Right renal cortex interstitium (tissue), 3 donors: ENCODE measurements at places on chromosomes 7 and 10. TPM values are rescaled to one million over a fixed set of nuclear protein-coding genes. Genes with fewer than 3 reads are reported as not detected.

- DNase-seq: no peak
Measured at GRCh38 chr7:151851782-151852181, 25.1 kb downstream of the PRKAG2 start.

GRCh38 chr7:67771846-67772605 lies 775.4 kb downstream of the TYW1 start:
- no peak for DNase-seq

- peak; percentile 23 for DNase-seq
Measured at GRCh38 chr7:50502001-50502684, 52.0 kb upstream of the FIGNL1 start.

DNA sequence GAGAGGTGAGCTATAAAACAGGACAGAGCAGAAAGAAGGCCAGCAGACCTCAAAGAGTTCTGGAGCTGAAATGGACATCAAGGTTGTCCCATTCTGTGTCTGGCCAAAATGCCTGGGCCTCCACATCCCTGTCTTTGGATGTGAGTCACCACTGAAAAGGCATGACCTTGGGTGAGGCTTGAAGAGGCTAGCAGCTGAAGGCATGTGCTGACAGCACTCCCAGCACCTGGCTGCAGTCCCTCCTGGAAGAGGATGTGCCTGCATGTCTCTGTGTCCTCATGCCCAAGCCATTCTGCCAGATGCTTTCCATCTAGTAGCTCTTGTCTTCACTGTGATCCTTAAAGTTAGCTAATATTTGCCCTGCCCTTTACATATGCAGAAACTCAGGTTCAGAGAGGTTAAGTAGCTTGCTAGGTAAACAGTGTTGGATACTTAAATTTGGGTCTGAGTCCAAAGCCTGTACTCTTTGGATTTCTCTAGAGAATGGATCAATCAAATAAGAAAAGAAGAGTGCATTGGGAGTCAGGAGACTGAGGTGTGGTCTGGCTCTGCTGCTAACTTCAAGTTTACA lies 35.8 kb downstream of the HECW1 start:
- no peak for DNase-seq

DNA sequence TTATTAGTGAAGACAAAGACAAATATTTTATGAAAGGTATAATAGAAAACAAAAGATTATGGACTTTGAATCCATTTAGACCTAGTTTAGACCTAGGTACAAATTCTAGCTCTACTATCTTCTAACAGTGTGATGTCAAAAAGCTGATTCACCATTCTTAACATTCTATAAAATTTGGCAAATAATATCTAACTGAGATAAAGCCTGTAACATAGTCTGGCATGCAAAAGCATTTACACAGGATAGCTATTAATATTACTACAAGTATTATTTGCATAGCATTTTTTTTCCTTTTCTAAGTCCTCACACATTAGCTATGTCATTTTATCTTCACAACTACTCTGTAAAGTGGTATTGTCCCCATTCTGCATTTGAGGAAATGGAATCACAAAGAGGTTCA lies 179.6 kb upstream of the LRRTM3 start:
- DNase-seq: no peak

GRCh38 chr10:4296161-4296560 lies 511.2 kb upstream of the KLF6 start:
- DNase-seq: no peak

Gene WIPF3
- polyA plus RNA-seq: 5.7 TPM

DNA sequence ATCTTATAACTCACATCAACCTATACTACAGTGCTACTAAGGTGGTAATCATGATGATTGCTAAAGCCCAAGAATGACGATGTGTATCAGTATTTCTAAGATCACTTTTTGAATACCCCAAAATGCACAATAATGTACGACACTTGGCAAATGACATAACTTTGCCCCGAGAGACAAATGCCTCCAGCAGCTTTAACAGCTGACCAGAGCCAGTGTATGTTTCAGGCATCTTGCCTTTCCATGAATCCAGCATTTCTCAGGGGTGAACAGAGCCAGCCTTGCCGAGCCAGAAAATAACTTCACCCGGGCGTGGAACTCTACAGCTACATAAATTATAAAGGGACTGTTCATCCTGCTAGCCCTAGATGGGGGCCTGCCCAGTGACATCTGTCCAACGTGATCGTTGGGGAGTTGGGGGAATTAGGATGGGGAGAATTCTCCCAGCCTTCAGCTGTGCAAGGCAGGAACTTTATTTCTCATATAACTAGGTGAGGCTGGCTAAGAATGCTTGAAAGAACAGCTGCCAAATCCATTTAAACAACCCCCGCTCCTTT lies 1.8 kb downstream of the IGFBP3 start:
- DNase-seq: no peak

GRCh38 chr7:40786909-40787308 lies 652.1 kb downstream of the SUGCT start:
- DNase-seq: no peak

Gene CYP2C18
- polyA plus RNA-seq: 0.24 TPM

DNA sequence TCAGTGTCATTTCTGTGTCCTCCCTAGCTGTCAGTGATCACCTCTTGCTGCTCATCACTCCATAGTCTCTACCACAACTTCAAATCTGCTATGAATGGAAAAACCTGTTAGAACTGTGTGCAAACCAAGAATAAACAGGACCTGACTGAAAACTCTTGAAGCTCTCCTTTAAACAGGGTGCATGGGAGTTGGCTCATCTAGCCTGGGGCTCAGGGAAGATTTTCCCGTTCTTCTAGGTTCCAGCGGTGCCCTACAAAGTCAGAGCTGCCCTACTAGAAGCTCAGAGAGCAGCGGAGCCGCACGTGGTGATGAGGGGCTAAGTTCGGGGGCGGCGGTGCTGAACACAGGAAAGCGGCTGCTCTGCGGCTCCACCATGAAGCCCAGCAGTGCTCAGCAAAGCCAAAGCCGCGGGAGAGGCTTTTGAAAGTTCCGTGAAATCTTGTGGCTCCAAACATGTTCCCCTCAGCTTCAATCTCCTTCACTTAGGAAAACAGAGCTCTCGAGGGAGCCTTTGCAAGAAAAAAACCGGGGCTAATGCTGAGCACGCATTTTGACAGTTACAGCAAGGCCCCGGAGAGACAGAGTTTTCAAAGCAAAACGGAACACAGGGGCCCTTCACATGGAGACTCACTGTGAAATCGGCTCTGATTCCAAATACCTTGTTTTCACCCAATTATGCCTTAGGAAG lies 30.5 kb downstream of the RGS10 start:
- no peak for DNase-seq

Gene CFAP43
- polyA plus RNA-seq: 14.8 TPM

DNA sequence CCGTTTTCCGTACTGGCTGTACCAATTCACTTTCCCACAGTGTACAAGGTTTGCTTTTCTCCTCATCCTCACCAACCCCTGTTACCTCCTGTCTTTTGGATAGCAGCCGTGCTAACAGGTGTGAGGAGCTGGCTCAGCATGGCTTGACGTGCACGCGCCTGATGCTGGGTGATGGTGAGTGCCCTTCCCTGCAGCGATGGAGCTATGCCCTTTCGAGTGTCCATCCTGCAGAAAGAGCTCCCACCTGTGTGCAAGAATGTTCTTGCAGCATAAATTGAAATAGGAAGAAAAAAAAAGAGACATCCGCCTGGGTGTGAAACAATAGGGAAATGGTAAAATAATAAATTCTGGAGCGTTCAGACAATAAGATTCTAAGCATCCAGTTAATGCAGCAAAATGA lies 9.5 kb upstream of the UBE3C start:
- no peak for DNase-seq

DNA sequence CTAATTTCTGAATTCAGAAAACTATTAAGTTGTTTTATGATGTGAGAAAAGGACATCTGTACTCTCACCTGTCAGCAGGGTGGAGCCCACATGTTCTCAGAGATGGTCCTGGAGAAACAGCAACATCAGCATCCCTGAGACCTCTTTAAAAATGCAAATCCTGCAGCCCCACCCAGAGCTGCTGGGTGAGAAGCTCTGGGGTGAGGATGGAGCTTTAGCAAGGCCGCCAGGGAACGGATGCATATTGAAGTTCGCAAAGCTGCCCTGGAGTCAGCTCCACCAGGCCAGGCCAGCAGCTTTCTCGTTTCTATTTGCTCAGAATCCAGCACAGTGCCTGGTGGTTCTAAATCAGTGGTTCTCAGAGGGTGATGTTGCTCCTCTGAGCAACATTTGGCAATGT lies 49.1 kb downstream of the PRKCQ start:
- DNase-seq: no peak

DNA sequence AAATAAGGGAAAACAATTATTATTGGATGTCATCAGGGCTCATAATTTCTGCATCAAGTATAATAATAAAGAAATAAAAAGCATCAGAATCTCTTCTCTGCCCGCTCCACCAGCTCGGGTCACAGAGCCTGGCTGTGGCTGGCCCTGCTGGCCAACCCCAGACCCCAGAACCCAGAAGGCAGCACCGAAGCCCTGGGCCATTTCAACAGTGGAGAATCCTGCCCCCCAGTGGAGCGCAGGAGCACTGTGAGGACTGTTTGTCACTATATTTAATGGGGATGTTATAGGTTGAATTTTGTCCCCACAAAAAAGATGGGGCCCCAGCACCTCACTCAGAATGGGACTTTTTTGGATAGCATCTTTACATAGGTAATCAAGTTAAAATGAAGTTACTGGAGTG lies 27.3 kb downstream of the DENND11 start:
- DNase-seq: no peak

Gene AKR1D1
- polyA plus RNA-seq: 0.13 TPM

GRCh38 chr10:44925224-44925623 lies 14.1 kb downstream of the TMEM72 start:
- peak; percentile 53 for DNase-seq

Gene PKD2L1
- 0.18 TPM for polyA plus RNA-seq
